ENCODE measurements at places on chromosomes 1 and 21.

GRCh38 chr1:240091614-240092300, at the start of gene FMN2:
Gene FMN2, plus strand, starts transcription at chr1:240091883. Its CDS starts 227 bp downstream, at chr1:240092110.
- no peak for DNase-seq

- no peak for DNase-seq
These were observed 23.4 kb downstream of the POFUT2 start for GRCh38 chr21:45264146-45264911.

GRCh38 chr1:74407902-74408301, 104.5 kb downstream of the LRRC53 start:
- no peak for DNase-seq

DNA sequence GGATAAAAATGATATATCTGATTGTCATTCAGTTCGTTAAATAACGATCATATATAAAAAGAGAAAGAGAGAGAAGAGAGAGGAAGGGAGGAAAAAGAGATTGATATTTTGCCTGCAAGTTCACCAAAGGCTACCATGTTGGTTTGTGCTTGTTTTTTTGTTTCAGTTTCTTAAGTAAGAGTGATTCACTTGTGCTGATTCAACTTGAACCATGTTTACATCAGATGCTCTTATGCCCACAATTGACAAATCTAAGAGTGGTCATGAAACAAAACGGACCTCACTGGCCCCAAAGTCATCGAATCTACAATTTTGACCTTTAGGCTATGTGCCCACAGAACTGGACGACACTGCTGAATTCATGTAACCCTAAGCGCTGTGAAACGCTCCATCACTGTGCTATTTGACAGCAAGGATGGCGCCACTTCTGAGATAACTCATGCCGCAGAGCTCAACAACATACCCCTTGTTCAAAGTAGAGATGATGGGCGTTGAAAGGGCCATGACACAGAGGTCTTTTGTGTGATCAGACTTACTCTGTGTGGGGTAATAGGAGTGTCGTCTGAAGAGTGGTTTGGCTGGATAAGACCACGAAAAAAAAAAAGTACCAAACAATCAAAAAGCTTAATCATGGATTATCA, 481.4 kb downstream of the SETD4 start:
- DNase-seq, result peak; percentile 1

DNA sequence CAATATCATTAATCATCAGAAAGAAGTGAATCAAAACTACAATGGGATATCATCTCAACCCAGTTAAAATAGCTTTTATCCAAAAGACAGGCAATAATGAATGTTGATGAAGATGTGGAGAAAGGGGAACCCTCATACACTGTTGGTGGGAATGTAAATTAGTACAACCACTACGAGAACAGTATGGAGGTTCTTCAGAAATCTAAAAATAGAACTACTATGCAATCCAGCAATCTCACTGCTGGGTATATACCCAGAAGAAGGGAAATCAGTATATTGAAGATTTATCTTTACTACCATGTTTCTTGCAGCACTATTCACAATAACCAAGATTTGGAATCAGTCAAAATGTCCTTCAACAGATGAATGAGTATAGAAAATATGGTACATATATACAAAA, 189.8 kb downstream of the HHIPL2 start:
- DNase-seq, result no peak

GRCh38 chr1:36239941-36240637, 15.8 kb downstream of the THRAP3 start:
- DNase-seq, result no peak

- no peak for DNase-seq
These were observed 8.8 kb upstream of the FNDC7 start for GRCh38 chr1:108703939-108704338.

GRCh38 chr1:184895086-184895485, 79.2 kb downstream of the NIBAN1 start:
- no peak for DNase-seq

DNA sequence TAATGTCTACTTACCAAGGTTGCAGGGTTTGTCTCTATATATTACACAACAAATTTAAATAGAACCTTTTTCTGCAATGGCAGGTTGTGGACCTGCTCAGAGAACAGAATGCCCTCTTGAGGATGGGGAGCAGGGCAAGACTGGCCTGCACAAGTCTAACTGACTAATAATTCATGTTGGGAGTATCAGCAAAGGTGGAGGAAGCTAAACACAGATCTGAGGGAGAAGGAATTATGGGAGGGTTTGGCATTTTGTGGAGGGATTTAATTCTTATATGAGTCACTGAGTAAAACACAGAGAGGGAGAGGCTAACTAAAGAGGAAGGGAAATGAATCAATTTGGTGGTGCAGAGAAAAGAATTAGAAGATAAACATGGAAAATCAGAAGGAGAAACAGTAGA, 40.0 kb downstream of the CLDN17 start:
- no peak for DNase-seq

DNA sequence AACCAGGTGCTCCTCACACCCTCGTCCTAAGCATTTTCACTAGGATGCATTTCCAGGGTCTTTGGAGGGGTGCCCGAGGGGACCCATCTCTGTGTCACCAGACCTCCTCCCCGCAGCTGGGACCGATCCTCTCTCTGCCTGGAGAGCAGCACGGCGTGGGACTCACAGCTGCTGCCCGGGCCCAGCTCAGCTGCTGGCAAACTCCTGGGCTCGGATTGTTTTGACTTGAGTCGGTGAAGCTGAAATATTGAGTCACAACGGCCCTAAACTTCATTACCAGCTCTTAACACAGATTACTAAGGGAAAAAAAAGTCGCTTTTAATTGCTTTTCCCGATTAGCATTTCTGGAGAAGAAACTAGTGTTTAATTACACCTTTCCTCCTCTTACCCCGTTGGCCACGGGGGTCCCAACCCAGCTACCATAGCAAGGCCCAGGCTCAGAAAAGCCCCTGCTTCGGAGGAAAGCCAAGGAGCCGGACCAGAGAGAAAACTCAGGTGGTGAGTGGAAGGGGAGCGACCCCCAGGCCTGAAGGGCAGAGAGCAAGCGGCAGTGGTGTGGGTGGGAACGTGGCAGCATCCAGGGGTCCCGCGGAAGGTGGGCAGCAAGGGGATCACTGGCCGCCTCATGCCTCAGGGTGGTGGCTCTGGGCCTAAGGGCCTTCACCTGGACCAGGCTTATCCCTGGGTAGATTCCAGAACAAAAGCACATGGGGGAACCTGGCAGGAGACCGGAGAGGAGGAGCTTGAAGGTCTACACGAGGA, 41.7 kb downstream of the CASZ1 start:
- no peak for DNase-seq

Measured in activated CD4-positive, alpha-beta T cell treated with anti-CD3 and anti-CD28 coated beads for 24 hours (primary cell).